CD8-positive, alpha-beta T cell (primary cell): ENCODE measurements at places on chromosomes 12 and 14.

DNA sequence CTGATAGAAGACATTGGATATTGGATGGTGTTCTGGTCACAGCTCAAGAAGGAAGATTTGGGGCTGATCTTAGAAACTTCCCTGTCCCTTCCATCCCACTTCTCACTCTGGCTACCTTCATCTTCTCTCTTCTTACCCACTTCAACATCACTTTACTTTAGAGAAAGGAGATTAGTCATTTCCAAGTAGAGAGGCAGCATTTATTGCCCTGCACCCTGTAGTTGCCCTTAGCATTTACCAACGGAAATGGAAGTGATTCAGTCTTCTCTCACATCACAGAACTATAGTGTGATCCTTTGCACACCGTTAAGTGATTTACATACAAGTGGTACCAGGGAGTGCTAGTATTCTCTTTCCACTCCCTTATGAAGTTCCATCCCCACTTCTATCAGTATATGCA is 52.4 kb downstream of the PHLDA1 start:
- DNase-seq = peak; percentile 69

- DNase-seq = no peak
Measured at GRCh38 chr14:102691763-102692162, 85.5 kb upstream of the TRAF3 start.

DNA sequence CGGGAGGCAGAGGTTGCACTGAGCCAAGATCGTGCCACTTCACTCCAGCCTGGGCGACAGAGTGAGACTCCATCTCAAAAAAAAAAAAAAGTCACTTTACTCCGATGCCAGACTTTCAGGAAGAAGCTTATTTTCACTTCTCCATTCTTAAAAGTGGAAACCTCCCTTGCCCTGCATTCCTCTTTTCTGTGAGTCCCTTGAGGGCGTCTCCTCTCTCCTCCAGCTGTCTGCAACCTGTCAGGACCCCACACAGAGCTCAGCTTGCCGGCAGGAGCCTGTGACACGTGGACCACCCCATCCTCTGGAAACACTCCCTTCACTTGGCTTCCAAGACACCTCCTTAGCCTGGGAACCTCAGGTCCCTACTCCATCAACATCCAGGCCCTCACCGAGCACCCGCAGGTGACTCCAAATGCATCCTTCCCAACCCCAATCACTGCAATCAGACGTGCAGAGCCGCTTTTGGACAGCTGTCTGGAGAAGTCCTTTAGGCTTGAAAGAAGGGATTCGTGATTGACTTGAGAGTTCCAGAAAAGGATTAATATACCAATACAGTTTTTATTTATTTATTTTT is 34.3 kb downstream of the SLC15A4 start:
- DNase-seq = no peak

- no peak for DNase-seq
Measured at GRCh38 chr12:14214495-14214894, 151.0 kb upstream of the ATF7IP start.

DNA sequence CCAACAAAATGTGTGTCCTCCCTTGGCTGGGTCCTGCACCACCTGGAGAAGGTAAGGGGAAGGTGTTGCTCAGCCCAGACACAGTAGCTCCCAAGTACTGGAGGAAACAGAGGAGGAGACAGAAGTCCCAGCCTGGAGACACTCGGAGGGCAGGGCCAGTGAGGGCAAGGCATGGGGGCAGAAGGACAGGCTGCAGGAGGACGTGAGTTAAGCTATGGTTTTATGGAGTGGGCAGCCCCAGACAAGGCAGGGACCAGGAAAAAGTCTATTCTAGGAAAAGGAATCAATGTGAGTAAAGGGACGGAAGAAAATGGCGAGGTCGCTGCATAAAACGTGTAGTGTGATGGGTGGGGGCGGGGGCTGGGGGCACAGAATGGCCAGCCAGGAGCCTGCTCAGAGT is 210.1 kb upstream of the DIO3 start:
- no peak for DNase-seq

GRCh38 chr12:24913130-24913529 is 35.8 kb downstream of the BCAT1 start:
- DNase-seq = no peak

DNA sequence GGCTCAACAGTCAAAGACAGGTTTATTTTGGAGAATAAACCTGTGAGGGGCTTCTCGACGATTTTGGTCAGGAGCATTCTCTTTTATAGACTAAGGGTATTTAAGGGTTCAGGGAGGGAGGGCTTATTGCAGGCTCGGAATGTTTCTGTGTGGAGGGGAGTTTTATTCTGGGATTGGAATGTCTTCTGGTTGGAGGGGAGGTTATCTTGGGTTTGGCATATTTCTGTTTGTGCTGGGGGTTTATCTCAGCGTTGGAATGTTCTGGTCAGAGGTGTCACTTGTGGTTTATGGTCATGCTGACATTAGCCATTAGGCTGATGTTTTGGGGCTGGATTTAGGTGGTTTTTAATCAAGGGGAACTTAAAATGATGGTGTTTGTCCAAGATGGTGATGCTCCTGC is 103.9 kb downstream of the SUDS3 start:
- no peak for DNase-seq

- no peak for DNase-seq
Measured at GRCh38 chr12:663293-663871, at the start of gene NINJ2. TSS of gene NINJ2 (minus strand) at chr12:663445. CDS start at chr12:663360, 85 bp downstream.

GRCh38 chr12:88336076-88336739 is 194.1 kb downstream of the TMTC3 start:
- DNase-seq = no peak

DNA sequence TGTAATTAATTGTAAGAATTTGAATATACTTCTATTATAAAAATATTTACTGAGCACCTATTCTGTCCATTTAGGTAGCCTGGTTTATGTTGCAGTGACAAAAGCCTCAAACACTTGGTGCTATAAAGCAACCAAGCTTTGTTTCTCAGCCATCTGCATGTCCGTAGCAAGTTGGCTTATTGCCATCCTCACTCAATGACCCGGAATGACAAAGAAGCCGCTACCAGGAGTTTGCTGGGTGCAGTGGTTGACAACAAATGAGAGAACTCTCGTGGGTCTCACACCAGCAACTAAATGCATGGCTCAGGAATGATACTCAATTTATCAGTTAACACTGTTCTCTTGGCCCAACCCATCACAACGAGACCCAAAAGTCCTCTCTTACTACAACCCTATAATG is 553.1 kb downstream of the DIO2 start:
- no peak for DNase-seq

DNA sequence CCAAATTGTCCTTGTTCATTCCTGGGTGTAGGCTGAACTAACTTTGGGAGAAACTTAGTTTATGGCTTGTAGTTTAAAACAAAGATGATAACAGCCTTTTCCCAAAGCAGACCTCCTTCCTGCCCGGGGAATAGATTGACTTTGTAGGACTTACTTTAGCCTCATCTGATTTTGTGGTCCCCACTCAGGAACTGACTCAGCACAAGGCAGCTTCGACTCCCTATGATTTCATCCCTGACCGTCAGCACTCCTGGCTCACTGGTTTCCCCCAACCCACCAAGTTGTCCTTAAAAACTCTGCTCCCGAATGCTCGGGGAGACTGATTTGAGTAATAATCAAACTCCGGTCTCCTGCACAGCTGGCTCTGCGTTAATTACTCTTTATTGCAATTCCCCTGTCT is 40.1 kb upstream of the DDHD1 start:
- no peak for DNase-seq

- no peak for DNase-seq
Measured at GRCh38 chr14:21096438-21096837, 2.0 kb downstream of the ZNF219 start.

- no peak for DNase-seq
Measured at GRCh38 chr12:77299001-77299400, 233.6 kb upstream of the E2F7 start.

- DNase-seq = no peak
Measured at GRCh38 chr12:120979862-120980696, 1.7 kb downstream of the HNF1A start.

GRCh38 chr14:73173092-73173735 is 36.9 kb downstream of the PSEN1 start:
- DNase-seq = peak; percentile 56

DNA sequence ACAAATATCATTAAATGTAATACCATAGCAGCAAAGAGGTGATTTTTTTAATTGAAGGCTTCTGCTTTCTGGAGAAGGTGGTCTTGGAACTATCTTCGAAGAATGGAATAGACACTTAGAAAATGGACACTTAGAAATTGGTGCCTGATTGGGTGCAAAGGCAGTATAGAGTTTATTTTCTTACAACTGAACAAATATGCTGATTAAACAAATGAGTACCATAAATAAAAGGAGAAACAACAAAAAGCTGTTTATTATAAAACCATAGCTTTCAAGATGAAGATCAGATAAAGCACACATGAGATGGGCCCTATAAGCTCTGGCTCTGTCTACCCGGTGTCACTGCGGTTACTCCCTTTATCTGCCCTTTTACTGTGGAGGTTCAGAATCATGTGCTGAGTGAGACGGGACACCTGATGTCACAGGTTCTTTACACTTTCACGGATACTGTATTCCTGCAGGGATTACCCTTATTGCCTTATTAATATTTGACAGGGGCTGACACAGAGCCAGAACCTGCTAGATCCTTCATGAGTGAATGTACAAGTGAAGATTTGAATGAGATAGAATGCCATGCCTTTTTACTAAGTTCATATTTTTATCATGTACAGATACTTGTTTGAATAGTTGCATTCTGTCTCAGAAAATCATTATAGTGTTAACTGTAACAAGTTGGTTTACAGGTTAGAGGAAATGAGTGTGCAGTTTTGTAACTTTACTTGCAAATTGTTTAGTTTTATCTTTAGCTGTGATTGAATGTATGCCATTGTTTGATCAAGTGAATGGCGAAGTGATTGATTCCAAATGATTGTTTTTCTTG is 477.5 kb upstream of the RGS6 start:
- no peak for DNase-seq

- DNase-seq = no peak
Measured at GRCh38 chr14:77309131-77309530, 11.6 kb downstream of the POMT2 start.

- DNase-seq = no peak
Measured at GRCh38 chr12:92628476-92628875, 74.3 kb upstream of the PLEKHG7 start.

DNA sequence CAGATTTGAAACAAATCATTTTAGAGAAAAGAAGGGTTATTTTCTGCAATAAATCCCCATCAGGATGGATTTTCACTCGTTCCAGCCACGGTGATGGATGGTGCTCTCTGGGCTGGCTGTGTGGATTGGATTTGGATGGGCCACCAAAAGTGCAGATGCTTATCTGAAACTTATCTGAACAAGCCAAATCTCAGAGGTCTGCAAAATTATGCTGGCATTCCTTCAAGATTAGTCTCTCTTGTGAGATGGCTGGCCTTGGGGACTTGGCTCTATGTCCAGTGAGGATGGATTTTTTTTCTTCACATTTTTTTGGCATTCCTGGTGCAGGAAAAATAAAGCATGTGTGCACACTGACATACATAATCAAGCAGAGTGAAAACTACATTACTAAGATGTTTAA is 341.9 kb downstream of the GXYLT1 start:
- no peak for DNase-seq

GRCh38 chr12:111995782-111996480 is 17.0 kb downstream of the TMEM116 start:
- no peak for DNase-seq

DNA sequence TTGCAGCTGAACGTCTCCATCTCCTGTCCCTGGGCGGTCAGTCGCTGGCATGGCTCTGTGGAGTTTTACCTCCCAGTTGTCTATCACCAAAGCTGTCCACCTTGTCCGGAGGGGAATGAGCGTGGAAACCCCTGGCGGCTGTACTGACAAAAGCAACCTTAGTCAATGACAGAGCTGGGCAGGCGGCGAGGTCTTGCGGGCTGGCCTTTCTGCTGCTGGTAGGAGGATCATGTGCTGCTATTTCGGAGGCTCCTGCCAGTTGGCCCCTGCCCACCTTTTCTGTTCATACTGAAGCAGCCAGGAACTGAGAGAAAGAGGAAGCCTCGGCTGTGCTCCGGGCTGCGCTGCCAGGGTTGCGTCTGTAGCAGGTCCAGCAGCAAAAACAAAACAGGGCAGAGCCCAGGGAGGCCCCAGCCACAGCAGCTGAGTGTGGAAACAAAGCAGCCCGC is 57.7 kb downstream of the HMGA2 start:
- DNase-seq = peak; percentile 3

DNA sequence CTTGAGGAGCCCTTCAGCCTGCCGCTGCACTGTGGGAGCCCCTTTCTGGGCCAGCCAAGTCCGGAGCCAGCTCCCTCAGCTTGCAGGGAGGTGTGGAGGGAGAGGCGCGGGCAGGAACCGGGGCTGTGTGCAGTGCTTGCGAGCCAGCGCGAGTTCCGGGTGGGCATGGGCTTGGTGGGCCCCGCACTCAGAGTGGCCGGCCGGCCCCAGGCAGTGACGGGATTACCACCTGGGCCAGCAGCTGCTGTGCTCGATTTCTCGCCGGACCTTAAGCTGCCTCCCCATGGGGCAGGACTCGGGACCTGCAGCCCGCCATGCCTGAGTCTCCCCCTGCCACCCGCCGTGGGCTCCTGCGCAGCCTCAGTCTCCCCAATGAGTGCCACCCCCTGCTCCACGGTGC is 116.9 kb downstream of the PAWR start:
- no peak for DNase-seq

DNA sequence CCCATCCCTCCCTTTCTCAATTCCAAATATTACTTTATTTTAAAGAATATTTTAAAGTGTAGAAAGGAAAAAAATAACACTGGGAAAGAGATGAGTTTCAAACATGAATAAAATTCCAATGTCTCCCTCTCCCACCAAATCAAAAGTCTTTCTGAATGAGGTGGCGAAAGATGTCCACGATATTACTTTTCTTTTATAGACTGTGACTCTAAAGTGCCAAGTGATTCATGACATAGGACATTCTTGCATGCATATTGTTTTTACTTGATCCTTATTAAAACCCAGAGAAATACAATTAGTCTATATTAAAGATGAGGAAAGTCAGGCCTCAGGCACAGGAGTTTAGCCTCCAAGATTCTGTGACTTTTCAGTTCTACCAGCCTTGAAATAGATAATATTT is 16.0 kb upstream of the LUM start:
- no peak for DNase-seq

DNA sequence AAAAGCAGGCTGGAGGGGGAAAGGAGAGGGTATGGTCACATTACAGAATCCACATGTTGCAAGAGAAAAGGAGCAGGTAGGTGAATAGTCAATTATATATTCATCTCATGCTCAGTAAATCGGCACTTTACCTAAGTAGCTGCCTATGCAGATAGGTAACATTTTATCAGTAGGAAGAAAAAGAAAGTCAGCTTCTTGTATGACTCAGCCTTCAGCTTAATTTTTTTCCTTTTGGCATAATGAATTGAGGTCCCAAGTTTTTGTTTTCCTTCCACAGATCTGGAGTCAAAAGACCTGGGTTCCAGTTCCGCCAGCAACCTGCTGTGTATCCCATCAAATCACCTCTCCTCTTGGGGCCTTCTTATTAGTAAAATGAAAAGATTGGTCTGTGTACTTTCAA is 6.0 kb upstream of the ACSM4 start:
- no peak for DNase-seq

DNA sequence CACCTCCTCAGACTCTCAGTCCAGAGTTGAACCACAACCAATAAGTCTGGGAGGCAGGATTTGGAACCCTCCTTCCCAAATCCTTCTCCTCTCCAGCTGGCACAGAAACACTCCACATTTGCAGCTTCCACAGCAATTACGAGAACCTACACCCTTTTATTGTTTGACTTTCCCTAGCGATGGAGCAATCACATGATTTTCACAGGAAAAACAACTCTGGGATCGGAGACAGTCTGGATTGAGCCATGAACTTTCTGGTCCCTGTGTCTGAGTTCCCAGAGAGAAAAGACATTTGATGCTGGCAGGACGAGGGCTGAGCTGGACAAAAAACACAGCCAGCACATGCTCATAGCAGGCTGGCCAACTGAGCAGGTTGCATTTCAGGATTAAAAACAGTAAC is 49.0 kb upstream of the STON2 start:
- no peak for DNase-seq
